ENCODE measurements at places on chromosomes 1 and 21.

DNA sequence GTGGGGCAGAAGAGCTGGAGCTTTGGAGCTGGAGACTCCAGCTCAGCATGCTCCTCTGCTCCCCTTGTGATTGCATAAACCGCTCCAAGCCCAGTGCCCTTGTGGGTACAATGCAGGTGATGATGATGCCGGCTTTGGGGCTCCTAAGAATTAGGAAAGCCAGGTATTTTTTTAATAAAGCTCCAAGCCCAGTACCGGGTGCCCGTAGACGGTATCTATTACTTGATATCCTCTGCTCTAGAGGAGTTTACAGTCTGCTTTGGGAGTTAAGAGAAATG, 27.2 kb downstream of the TENT5C start:
- DNase-seq: no peak

GRCh38 chr1:180241716-180242544, 11.9 kb downstream of the LHX4 start:
- DNase-seq: no peak

DNA sequence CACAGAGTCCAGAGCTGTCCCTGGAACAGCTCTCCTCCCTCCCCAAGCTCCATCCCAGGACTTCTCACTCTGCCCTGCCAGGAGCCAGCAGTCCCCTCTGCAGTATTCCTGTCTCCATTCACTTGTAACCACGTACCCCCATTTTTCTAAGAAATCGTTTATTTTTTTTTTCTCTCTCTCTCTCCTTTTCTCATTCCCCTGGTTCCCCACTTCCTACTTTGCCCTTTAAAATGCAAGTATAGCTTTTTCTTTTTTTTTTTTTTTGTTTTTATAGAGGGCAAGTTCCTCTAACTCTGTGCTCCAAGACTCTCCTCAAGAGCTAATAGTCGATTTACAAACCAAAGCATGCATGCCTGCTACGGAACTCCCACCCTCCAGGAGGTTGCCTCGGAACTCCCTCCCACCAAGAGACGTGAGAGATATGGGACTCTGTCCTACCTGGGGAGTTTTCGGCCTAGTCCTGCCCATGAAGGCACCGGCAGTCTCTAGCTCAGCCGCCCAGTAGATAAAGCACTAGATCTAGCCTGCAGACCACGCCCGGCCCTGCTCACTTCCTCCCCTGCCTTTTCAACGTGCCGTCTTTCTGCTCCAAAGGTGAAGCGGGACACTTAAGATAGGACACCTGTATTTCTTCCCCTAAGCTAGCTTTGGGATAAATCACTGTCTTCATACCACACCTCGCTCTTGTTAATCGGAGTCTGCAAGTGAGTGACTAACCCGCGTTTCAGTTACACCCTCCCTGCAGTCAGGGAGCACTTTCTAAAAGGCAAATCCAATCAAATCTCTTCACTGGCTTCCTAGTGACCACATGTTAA, 27.7 kb downstream of the TNFRSF9 start:
- DNase-seq: no peak

GRCh38 chr1:219119839-219120238, 53.8 kb upstream of the LYPLAL1 start:
- no peak for DNase-seq

DNA sequence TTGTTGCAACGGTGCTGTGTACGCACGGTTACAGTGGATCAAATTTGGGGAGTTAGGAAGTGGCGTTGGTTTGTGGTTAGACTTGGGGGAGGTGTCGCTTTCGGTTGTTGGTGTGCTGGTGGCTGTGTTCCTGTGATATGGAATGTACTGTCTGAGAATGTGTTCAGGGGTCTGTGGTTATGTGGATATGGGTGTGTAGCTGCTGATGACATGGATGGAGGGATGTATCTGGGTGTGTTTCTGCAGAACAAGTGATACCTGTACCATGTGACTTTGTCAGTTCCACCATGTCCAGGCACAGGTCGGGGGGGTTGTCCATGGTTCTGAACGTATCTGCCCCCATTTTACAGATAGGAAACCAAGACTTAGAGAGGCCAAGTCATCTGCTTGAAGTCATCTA, 22.7 kb downstream of the PAX7 start:
- DNase-seq: no peak

GRCh38 chr1:82226186-82226505, 425.4 kb downstream of the ADGRL2 start:
- DNase-seq: no peak

DNA sequence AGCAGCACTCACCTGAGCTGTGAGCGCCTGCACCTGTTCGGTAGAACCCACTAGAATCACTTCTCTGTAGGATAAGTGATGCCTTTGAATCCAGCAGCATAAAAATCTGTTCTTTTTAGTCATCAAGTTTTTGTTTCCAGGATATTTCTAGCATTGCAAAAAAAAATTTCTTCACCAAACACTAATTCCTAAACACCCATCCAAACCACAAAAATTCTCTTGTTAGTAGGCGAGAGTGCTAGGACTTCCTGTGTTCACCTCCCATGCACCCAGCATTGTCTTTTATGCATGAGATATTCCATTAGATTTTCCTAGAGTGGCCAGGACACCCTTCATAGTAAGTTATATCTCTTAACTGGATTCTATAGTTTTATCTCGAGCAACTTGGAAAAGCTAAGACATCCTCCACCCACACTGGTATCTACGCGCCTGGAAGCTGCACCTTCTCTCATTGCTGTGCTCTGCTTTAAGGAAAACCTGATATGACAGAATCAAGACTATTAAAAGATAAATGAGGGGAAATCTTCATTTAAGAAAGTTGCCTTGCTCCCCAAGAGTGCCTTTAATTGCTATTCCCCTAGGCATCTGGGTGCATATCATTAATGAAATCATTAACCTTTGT, 12.3 kb downstream of the SERTAD4 start:
- no peak for DNase-seq

DNA sequence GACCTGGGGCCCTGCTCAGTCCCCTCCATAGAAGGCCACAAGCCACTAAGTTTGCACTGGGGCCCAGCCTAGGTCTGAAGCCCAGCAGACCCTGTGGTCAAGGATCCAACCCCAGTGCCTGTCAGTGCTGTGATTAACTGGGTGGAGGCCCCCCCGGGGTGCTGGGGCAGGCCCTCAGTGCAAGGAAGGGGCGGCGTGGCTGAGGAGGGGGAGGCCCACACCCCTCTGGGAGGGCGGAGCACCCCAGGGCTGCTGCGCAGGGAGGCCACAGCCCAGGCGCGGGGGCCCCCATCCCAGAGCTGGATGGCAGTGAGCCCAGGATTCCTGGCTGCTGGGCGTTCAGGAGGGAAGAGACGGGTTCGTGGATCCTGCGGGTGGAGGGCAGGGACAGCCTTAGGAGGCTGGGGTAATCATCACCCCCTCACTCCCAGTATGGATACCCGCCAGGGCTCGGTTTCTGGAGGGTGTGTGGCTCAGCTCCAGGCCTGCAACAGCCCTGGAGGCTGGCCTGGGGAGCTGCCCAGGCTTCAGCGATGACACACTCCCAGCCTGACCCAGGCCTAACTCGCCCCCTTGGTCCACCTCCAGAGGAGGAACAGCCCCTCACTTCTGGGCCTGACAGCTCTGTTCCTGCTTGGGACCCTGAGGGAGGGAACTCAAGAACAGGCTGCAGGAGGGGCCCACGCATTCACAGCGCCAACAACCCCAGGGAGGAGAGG, 890 bp downstream of the GJC2 start:
- DNase-seq: no peak

GRCh38 chr1:224923726-224924125, 5.7 kb upstream of the DNAH14 start:
- no peak for DNase-seq

- no peak for DNase-seq
These were observed 1.1 kb upstream of the ABCD3 start for GRCh38 chr1:94416901-94417727.

DNA sequence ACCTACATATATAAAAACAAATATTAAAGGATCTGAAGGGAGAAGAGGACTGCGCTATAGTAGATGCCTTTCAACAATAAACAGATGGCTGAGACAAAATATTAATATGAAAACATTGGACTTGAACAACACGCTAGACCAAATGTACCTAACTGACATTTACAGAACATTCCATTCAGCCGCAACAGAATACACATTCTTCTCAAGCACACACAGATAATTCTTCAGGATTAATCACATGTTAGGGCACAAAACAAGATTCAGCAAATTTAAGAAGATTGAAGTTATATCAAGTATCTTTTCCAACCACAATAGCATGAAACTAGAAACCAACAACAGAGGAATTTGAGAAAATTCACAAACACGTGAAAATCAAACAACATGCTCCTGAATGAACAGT, 741.4 kb downstream of the ADGRL2 start:
- DNase-seq: no peak

DNA sequence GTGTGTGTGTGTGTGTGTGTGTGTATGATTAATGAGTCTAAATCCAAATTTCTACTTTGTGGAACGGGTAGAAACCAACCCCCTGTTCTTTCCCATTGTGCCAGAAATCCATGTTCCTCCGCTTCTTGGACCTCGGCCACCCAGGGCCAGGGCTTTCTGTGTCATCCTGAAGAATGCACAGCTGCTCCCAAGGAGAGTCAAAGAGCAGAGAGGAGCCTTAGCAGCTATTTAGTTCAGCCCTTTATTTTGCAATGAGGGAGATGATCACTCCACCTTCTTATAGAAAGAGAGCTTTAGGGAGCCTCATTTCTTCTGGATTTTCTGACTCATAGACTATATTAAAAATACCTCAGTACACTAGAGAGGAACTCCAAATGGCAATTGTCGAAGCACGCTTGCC, 489.3 kb upstream of the VAMP3 start:
- DNase-seq: no peak

DNA sequence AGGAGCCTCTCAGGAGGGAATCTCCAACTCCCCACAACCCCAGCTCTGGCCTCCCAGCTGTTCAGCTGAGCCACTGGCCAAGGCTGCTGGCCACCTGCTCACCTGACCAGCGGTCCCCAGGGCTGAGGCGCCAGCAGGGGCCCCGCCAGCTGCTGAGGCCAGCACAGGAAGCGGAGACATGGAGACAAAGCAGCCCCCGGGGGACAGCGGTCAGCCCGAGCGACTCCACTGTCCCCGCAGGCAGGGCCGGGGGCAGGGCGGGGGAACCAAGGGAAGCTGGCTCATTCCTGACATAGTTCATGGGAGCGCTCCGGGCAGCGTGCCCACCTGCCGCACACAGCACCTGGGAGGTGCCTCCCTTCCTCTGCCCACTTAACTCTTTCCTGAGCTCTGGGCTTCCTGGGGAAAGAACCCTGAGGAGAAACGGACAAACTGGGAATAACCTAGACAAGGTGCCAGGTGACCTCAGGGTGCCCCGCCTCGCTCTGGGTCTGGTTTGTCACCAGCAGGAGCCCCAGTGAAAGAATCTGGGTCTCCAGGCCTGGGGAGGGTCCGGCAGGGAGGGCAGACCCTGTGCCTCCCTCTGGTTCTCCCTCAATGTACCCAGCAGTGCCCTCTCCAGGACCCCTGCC, 10.7 kb downstream of the EPHA2 start:
- DNase-seq: no peak

- DNase-seq: no peak
These were observed 73.9 kb downstream of the SLC66A1 start for GRCh38 chr1:19385869-19386591.

DNA sequence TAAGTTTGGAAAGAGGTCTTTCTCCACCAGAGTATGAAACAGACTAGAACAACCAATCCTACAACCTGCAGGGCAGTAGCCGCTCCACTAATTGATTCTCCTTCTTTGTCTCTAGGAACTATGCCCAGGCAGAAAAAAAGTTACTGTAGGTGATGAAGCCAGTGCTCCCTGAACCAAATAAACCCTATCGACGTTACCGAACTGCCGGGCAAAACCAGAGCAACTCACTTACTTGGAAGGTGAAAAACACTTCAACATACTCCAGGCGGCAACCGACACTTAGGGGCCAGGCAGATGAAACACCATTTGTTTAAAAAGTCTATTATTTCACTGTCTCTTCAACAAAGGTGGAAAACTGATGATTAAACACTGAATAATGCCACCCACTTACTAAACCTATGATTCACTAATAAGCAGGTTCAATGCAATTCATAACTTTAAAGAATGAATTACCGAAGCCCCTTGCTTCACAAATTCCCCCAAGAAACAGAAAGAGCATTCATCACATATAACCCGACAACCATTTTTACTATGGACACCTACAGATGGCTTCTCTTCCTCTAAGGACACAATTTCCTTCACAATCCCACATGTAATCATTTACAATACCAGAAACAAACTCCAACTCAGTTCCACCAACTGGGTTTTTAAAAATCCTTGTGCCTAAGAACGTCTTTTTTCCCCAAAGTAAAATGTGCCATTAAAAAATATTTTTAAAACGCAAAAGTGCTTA, 1.6 kb downstream of the NRIP1 start:
- no peak for DNase-seq

- no peak for DNase-seq
These were observed 107.4 kb upstream of the ZBTB40 start for GRCh38 chr1:22344329-22344630.

DNA sequence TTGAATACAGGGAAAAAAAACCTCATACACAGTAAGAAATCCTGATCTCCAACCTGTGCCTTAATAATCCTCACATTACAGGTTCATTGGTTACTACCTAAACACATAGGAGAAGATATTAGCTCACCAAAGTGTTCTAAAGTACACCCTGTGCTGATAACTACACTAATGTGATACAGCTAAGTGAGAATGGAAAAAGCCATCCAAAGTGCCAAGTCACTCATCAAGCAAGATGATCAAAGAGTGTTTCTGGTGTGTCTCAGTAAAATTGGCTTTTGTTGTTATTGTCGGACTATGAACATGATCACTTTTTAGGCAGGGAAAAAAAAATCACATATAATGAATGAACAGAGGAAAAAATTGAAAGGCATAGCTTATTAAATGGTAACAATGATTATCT, 31.4 kb downstream of the EPS15 start:
- DNase-seq: no peak

DNA sequence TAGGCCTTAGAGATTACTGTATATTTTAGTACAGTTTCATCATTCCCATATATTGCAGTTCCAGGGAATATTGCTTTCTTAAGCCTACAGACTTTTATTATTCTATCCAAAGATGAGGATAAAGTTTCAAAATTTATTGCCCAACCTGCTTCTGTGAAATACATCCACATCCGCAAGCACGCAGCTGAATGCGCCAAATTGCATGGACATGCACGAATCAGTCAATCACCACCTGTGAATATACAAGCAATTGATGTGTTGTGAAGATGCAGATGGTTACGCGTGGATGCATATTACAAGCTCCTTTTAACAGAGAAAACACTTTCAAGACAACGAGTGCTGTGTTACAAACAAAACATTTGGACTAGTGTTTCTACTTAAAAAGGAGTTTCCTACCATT, 577.8 kb upstream of the PLXNA2 start:
- DNase-seq: no peak

Measured in GM18507 (cell line).